ENCODE measurements at places on chromosomes 5 and 9.
A peak's percentile ranks its signal among the peaks of the same experiment; 100 is the strongest.

- no peak for DNase-seq
These were observed 75.1 kb downstream of the FGF18 start for GRCh38 chr5:171494452-171495121.

DNA sequence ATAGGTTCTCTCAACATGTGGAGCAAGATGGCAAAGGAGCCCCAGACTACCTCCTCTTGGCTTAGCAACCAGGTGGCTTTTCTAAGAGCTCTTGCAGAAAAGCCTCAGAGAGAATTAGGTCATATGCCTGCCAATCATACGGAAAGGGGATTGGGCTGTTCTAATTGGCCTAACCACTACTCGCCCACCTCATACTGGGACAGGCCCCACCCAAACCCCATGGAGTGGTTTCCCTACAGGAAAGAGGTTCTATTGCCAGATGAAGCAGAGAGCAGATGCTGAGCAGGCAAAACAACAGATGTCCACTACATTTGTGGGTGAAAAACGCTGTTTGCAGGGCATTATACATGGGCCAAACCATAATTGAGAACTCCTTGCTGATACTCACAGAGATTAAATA, 29.0 kb downstream of the ABLIM3 start:
- no peak for DNase-seq

GRCh38 chr5:13359344-13359743, 585.1 kb downstream of the DNAH5 start:
- no peak for DNase-seq

GRCh38 chr5:153157156-153157555, 333.3 kb upstream of the GRIA1 start:
- DNase-seq = no peak

DNA sequence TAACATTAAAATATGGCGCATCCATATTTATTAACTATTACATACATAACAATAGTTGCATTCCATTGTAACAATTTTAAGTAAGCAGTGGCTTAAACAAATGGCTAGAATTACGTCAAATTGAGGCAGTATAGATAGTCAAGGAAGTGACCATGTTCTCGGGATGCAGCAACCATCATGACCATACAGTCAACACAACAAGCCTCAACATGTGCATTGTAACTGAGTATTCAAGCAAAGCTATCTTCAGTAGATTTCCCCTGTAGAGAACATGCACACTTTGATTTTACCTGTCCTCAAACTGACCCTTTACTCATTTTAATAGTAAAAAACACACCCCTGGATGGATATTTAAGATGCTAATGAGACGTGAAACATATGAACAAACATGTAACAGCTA, 356.4 kb downstream of the HINT1 start:
- no peak for DNase-seq

- DNase-seq = no peak
These were observed 773 bp upstream of the AGGF1 start for GRCh38 chr5:77029376-77029885.

DNA sequence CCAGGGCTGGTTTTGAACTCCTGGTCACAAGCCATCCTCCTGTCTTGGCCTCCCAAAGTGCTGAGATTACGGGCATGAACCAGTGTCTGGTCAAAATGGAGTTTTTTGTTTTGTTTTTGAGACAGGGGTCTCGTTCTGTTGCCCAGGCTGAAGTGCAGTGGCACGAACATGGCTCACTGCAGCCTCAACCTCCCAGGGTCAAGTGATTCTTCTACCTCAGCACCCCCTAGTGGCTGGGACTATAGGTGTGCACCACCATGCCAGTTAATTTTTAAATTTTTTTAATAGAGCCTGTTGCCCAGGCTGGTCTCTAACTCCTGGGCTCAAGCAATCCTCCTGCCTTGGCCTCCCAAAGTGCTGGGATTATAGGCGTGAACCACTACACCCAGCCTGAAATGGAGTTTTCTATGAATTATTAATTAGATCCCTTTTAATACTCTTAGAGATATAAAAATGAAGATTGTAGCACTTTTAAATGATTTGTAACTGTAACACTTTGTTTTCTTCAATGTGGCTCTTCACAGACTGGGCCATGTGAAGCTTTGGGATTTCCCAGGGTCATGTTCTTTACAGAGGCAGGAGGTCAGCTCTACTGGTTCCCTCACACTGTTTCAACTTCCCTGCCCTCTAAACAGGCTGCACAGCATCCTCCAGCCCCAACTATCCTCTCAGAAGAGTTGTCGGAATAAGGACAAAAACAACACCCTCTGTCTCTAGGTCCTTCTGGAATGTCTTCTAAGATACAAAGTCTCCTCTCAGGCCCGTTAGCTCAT, 32.7 kb upstream of the SPARC start:
- DNase-seq = no peak

DNA sequence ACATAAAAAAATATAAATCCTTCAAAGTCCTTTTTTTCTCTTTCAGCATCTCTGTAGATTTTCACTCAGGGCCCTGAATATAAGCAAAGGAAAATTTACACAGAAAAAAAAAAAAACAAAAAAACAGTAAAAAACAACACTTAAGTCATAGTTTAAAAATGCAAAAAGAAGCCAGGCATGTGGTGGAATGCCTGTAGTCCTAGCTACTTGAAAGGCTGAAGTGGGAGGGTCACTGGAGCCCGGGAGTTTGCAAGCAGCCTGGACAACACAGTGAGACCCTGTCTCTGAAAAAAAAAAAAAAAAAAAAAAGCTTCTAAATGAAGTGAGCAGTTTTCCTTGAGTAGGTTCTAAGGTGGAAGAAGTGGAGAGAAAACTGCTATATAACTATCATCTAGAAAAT, 55.0 kb upstream of the BNC2 start:
- no peak for DNase-seq

DNA sequence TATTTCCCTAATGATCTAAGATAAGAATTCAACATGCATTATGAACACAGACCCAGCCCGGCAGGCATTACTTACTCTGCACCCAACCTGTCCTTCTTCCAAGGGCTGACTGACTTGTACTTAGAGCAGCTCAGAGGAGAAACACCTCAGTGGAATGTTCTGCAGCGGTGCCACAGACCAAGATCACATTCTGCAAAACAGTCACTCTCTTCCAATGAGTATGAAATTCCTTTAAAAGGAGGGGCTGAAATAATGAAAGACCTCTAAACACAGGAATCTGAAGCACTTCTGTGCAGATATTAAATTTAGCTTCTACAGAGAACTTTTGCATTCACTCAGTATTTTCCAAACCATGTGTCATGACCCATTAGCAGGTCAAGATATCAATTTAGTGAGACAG, 172.9 kb downstream of the ZDHHC21 start:
- no peak for DNase-seq

GRCh38 chr9:95143591-95144561, 173.6 kb downstream of the FANCC start:
- no peak for DNase-seq

- DNase-seq = no peak
These were observed 261.9 kb downstream of the PBX3 start for GRCh38 chr9:126009047-126009446.

DNA sequence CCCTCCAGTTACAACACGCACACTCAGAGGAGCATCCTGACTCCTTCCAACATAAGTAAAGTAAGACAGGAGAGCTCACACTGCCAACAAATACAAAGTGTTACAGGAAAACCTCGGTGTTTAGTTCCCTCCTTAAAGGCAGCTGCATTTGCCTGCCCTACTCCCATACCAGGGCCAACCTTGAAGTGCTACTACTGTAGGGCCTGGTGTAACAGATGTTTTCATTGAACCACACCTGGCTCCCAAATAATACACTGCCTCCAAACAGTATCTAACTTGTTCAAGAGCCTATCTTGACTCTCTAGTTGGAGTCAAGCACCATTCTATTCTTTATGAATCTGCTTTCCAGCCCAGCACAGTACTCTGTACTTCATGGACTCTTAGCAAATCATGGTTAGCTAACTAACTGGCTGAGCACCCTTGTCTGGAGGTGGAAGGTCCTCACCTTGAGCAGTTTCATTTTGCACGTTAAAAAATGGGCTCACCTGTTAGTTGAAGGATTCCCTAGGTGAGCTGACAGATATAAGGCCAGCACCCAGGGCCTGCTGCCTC, 34.6 kb downstream of the TTC39B start:
- DNase-seq = no peak

DNA sequence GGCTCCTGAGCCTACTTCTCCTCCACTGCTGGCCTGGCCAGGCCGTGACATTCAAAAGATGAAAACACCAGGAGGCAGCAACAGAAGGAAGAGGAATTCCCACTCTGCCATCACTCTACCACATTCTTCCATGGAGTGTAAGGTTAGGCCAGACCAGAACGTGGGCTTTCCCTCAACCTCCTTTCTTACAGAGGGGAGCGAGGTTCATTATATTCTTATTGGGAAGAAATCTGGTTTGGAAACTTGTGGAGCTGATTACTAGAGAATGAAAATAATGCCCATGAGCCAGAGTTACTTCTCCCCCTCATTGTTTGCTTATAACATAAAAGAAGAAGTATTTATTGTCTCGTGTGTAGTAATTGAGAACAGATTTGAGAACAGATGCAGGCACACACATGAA, 136.3 kb upstream of the BASP1 start:
- DNase-seq = no peak

- no peak for DNase-seq
These were observed 37.3 kb upstream of the PLPP1 start for GRCh38 chr5:55572020-55572419.

GRCh38 chr9:138045541-138046490, 168.2 kb downstream of the CACNA1B start:
- no peak for DNase-seq

DNA sequence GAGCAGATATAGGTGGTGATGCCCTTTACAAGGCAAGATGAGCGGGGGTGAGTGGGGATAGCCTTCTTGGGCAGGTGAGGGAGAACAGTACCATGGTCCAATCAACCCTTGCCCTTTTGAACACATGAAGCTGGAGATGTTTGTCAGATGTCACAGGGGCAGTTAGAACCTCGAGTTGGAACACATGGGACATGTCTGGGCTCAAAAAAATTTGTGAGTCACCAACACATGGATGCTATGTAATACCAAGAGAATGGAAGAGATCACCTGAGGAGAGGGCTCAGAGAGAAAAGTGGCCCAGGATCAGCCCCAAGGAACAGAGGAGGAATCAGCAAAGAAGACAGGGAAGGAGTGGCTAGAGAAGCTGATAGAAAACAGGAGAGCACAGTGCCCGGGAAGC, 4.7 kb downstream of the PHYKPL start:
- no peak for DNase-seq

GRCh38 chr5:32942225-32942989, 231.3 kb downstream of the NPR3 start:
- peak; percentile 19 for DNase-seq

DNA sequence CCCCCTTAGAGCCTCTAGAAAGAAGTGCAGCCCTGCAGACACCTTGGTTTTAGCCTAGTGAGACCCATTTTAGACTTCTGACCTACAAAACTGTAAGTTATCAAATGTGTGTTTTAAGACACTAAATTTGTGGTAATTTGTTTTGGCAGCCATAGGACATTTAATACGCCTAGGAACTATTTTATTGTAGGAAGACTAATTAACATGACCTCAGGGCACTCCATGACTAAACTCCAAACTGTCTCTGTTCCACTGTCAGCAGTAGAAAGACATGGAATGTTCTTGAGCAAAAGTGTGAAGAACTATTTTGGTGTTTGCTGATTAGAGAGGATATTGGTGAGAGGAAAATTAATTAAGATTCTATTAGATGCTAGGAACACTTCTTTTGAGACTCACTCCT, 4.1 kb upstream of the APC start:
- DNase-seq = no peak

DNA sequence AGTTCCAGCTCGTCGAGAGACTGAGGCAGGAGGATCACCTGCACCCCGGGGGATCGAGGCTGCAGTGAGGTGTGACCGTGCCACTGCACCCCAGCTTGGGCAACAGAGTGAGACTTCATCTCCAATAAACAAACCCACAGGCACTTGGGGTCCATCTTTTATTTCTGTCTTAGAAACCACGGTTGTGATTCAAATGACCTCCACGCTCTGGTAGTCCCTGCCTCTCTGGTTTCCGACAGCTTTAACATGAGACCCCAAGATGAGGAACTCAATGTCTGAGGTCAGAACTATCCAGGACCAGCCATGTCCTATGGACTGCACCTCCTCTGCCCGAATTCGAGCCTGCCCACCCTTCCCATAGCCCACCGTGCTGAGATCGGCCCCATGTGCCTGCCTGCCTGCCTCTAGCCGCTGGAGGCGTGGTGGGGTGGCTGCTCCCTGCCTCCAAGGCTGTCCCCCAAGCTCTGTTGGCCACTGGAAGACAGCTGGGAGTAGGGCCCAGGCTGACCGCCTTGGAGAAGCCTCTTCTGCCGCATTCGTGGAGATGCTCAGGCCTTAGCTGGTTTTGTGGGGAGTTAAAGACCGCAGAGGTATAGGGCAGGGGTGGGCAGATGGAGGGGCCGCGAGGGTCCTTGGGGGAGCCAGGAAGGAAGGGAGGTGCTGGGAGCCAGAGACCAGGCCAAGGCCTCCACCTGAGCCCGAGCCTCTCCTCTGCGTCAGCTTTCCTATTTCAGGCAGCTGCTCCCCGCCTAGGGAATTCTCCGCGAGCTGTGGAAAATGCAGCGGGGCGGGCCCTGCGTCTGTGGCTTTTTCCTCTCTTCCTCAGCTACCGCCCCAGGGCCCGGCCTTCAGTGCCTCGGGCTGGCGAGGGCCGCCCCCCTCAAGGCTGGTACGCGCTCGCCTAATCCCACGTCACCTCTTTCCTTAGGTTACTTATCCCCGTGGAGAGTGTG, 6.9 kb upstream of the WDR5 start:
- DNase-seq = no peak

- no peak for DNase-seq
These were observed 57.5 kb downstream of the GPR21 start for GRCh38 chr9:123090956-123091355.

- no peak for DNase-seq
These were observed 9.7 kb upstream of the LAMC3 start for GRCh38 chr9:130999245-130999623.

DNA sequence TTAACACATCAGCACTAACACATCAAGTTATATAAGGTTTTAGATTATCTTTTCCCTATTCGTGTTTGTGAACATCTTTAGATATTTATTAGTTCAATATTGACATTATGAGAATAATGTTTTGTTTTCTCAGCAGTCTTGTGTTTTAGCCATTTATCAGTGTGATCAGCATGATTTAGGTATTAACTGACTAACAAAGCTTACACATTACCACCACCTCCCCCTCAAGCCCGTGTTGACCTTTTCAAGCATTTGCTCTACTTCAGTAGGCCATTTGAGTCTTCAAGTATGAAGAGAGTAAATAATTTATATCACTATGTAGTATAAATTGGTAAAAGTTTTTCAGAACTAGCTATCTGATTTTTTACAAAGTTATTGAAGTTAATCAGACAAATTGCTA, 6.9 kb downstream of the PBX3 start:
- DNase-seq = no peak

DNA sequence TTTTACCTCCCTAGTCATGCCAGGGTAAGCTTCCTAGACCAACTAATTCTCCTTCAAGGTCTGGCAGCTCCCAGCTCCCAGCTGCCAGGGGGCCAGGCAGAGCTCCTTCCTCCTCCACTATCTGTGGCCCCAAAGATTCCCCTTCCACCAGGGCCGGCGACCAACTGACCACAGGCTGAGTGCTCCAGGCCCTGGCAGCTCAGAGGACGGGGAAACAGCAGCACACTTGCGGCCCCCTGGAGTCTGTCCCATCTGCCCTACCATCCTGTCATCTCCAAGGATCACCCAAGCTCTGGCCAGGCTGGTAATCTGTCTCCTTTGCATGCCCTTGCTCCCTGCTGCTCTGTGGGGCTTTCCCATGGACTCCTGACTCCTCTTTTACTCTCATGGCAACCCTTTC, 31.2 kb upstream of the BASP1 start:
- DNase-seq = no peak

Measured in HS-27A (cell line).